ENCODE measurements at places on chromosomes 1 and 21.

- DNase-seq, result no peak
Measured at GRCh38 chr21:37435711-37436110, 69.1 kb downstream of the DYRK1A start.

DNA sequence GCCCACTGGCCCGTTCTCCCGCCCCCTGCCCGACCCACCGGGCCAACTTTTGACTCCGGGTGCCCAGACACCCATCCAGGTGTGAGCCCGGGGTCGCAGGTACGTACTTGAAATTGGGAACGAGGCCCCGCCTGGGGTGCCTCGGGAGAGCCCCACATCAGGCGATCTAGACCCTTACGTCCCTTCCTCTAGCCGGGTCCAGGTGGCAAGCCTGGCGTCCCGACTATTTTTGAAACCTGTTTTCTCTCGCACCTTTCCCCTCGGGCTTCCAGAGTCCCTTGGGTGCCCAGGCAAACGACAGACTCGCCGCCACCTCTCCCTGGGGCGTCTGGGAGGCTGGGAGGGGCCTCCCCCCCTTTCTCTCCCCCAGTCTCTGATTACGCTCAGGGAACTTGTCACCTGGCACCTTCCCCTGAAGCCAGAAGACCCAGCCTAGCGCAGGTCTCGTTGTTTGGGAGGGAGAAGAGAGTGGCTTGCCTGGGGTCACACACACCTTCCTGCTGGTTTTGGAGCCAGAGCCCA, 898 bp downstream of the LDLRAP1 start:
- no peak for DNase-seq

- no peak for DNase-seq
Measured at GRCh38 chr1:84467298-84467697, 11.8 kb upstream of the RPF1 start.

GRCh38 chr1:68497358-68497698, 446 bp upstream of the DEPDC1 start:
- no peak for DNase-seq

DNA sequence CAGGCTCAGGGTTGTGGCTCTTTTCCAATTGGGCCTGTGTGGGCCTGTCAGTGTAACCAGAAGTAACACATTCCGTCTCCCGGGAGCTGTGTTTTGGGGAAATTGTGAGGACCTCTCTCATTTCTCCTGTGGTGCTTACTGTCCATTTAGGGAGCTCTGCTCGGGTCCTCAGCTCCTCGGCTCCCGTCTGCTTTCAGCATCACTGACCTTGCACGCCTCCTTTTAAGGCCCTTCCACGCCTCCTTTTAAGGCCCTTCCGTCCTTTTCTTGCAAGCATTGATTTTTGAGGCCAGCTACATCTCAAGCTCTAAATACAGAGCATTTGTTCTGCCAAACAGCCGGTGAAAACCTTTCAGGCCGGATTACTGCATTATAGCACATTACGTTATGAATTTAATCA, 9.7 kb downstream of the CA6 start:
- no peak for DNase-seq

DNA sequence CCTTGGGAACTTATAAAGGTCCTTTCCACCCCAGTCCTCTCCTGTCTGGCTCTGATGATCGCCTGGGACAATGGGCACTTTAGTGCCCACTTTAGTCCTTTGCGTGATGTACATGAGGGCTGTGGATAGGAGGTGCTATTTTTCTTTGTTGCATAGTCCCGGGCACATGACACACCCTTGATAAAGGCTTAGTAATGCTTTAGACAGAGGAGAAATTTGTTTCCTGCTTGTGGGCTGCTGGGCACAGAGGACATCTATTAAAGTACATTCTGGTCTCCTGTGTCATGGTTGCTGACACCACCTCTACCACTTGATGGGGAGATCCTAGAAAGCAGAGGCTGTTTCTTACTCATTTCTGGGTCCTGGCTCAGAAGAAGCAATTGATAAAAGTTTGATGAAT, 5.4 kb upstream of the KNCN start:
- DNase-seq, result no peak
